NCI-H187 treated with DMSO at 0.1 percent for 48 hours (cell line): ENCODE measurements at places on chromosomes 13 and 19.

DNA sequence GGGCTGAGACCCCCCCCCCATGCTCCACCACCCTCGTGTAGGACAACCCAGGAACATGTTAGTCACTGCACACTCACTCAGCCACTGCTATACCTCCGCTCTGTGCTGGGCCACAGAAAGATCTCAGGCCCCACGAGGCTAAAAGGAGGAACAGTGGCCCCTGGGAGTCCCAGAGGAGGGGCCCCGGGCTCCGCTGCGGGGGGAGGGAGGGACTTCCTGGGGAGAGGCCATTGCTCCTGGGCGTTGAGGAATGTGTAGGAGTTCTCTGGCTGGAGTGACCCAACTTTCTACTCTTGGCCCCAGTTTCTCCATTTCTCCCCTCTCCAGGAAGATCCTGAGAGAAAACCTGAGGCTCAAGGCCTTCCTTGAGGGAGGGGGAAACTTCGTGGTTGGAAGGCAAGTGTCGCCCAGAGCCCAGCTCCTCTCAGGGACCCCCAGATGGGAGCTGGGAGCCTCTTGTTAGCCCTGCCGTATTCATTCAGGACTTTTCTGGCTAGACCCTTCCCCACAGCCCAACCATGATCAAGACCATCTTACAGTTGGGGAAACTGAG lies 13.6 kb downstream of the ONECUT3 start:
- no peak for DNase-seq

- no peak for DNase-seq
These were observed 16.2 kb upstream of the ANGPTL8 start for GRCh38 chr19:11223200-11223599.

GRCh38 chr19:29663861-29664752 lies 1.2 kb upstream of the PLEKHF1 start:
- no peak for DNase-seq

DNA sequence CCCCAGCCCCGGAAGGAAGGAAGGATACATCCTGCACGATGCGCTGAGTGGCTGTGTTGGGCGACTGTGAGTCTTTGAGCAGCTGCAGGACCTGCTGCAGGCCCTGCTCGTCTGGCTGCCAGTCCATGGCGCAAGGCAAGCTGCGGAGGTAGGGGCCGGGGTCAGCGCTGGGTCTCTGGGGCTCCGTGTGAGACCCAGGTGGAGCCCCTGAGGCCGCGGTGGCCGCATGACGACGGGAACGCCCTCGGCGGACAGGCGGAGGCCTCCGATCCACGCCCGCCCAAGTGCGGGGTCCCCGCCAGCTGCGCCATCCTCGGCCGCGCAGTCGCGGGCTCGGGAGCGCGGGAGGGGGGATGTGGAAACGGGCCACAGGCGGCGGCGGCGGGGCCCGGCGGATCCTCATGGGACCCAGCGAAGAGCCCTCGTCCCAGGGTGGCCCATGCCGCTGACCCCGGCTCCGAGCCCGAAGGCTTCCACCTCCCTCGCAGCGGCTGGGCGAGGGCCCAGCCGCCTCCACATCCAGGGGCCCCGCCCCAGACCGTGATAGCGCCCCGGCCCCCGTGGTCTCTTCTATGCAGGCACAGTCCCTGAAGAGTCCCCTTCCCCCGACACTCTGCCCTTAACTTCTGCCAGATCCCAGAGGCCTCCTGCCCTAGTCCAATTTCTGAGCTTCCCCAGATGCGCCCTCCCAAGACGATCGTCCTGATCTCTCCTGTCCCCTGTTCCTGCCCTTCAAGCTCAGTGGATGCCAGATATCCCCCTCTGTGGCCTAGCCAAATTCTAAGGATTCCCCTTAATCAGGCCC lies 2.7 kb downstream of the TNPO2 start:
- DNase-seq = no peak

GRCh38 chr19:49884760-49885159 lies 7.3 kb downstream of the TBC1D17 start:
- no peak for DNase-seq

DNA sequence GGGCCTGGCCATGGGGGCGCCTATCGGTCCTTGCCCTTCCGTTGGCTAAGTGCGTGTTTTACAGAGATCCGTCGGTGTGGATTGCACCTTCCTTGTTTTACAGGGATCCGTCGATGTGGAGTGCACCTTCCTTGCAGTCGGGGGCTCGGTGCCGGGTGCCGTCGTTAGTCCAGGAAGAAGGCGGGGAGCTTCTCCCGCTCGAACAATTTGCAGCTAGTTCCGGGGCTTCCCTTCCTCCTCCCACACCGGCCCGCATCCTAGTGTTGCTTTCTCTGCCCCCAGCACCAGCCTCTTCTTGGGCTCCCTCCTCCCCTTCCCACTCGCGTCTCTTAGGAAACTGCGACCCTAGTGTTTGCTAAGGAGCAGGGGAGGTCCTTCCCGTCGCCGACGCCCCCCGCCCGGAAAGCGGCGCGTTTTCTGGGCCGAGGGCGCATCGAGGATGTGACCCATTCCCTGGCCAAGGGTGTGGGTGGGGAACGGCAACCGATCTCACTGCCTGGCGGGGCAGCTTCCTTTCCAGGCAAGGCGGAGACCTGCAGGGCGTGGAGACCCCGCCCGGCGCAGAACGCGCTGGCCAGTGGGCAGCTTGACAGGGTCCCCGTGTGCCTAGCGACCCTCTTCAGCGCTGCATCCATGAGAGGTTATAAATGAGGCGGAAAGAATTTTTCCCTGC lies 75.7 kb upstream of the ZNF91 start:
- no peak for DNase-seq

- no peak for DNase-seq
These were observed 19.8 kb upstream of the ARRDC2 start for GRCh38 chr19:17988161-17988560.

GRCh38 chr19:33546656-33547055 lies 25.1 kb upstream of the PEPD start:
- DNase-seq = no peak

- no peak for DNase-seq
These were observed 55.7 kb upstream of the C1QTNF9 start for GRCh38 chr13:24253520-24254145.

DNA sequence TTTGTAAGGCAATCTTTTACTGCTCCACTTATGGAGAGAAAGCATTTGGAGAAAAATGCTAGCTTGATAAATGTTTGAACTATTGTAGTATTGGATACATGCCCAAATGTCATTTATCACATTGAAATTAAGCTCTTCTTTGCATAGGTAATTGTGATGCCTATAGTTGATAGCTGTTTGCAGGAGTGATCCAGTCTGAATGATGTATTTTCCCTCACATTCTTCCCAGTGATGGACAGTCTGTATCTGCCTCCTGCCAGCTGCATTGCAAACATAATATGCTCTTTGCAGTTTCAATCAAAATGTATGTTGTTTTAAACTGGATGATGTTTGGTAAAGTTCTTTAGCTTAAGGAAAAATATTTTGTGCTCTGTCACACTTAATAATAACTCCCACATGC lies 89.8 kb downstream of the EDNRB start:
- DNase-seq = no peak

DNA sequence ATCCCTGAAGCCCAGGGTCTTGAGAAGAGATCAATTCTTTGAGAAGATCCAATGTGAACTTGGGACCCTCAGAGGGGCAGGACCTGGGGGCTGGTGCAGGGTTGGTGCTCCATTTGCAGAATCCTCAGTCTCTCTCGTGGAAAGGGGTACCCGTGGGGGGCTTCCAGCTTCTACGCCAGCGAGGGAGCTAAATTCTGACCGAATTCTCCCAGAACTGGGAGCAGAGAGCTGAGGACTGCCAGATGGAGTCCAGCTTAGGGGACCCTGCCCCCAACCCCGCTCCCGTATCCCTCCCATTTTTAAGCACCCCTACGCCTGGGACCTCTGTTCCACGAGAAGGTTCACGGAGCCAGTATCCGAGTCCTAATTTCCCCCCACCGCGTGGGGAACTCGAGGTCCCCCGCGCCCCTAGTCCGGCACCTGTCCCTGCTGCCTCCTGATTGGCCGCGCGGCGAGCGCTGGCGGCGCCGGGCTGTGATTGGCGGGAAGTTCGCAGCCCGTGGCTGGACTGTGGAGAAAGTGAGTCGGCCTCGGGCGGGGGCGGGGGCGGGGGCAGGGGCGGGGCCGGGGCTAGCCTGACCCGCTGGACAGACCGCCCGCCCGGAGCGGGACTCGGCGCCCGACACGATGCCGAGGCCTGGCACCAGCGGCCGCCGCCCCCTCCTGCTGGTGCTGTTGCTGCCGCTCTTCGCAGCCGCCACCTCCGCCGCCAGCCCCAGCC lies 4.4 kb upstream of the LTBP4 start:
- no peak for DNase-seq

DNA sequence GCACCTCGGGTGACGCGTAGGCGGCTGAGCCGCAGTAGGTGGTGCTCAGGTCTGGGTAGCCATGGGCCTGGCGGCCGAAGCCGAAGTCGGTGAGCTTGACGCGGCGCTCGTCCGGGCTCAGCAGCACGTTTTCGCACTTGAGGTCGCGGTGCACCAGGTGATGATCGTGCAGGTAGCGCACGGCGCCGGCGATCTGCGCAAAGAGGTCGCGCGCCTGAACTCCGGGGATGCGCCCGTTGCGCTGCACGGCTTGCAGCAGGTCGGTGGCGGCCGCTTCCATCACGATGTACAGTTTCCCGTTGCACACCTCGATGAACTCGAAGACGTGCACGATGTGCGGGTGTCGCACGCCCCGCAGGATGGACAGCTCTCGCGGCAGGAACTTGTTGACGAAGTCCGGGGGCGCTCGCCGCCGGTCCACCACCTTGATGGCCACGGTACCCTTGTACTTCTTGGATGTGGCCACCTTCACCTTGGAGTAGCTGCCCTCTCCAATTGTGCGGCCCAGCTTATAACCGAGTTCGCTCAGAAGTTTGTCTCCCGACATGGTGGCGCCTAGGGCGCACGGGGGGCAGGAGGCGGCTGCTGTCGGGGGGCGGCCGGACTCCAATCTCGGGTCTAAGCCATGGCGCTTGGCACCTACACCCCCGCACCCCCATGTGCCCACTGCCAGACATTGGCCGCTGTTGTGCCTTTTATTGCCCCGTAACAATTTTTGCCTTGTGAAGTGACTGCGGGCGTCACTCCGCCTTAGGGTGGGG lies at the start of gene TSSK6:
TSSK6 (minus strand) TSS at position 668 of the 761 bp plus-strand sequence; CDS start at position 547, 121 bp downstream.
- no peak for DNase-seq

- no peak for DNase-seq
These were observed 109.6 kb upstream of the SERP2 start for GRCh38 chr13:44263751-44264620.

GRCh38 chr19:13881251-13881691 lies 4.3 kb downstream of the NANOS3 start:
- DNase-seq = no peak

- no peak for DNase-seq
These were observed 46.7 kb downstream of the ZNF729 start for GRCh38 chr19:22332924-22333323.

DNA sequence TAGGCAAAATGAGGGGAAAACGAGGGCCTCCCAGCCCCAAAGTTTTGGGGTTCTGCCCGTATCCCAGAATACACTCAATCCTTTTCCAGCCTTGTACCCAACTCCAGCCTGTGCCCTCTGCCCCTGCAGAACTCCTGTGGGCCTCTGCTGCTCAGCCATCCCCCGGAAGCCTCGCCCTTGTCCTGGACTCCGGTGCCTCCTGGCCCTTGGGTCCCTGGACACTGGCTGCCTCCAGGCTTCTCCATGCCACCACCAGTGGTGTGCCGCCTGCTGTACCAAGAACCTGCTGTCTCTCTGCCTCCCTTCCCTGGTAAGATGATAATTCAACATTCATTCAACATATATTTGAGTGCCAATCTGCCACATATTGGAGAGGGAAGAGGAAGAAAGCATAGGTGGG lies 3.8 kb downstream of the DMRTC2 start:
- DNase-seq = no peak

- no peak for DNase-seq
These were observed 21.0 kb downstream of the STARD13 start for GRCh38 chr13:33264620-33264978.

DNA sequence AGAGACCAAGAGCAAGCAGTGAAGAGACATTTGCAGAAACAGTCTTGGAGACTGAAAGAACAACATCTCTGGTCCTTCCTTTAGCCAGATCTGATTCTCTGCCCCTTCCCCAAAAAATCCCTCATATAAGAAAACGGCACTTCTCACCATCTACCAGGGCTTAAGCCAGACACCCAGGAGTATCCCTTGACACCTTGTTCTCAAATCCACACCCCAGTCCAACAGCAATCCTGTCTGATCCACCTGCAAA lies 1.7 kb upstream of the PLEKHG2 start:
- DNase-seq = no peak

DNA sequence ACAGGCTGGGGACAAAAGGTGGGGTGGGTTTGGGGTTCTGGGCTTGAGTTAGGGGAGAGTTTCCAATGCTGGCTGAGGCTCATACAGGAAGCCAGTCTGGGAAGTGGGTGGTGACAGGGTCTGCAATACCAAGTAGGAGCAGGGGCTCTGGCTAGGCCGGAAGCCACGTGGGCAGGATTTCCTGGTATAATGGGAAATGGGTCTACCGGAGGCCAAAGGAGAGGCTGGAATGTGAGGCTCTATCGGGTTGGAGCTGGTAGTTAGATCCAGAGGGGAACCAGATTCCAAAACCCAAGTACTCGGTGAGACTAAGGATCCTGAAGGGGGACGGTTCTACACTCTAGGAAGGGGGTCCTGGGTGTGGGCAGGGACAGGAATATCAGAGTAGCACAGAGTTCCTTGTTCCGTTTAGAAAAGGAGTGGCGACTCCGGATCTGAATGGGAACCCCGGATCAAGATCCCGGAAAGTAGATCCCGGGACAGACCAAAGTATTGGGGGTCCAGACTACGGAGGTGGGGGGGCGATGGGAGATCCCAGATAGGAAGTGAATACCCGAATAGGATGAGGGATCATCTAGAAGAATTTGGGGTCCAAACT lies 802 bp downstream of the CDC37 start:
- DNase-seq = no peak

- no peak for DNase-seq
These were observed 11.7 kb upstream of the CLN5 start for GRCh38 chr13:76980075-76980718.
